ENCODE measurements at places on chromosomes 7 and 10. TPM values are rescaled to one million over a fixed set of nuclear protein-coding genes. Genes with fewer than 3 reads are reported as not detected.
A peak's percentile ranks its signal among the peaks of the same experiment; 100 is the strongest.

ABCB4 gene
- total RNA-seq = 2.3 TPM

MYH16 gene
- total RNA-seq = not detected

CYP3A5 gene
- 9.2 TPM for total RNA-seq

PDZD7 gene
- 1.2 TPM for total RNA-seq

SDK1 gene
- 12.8 TPM for total RNA-seq

STK31 gene
- total RNA-seq = 0.94 TPM

SAMD9 gene
- 4.4 TPM for total RNA-seq

CXCL12 gene
- total RNA-seq = 45.8 TPM

ASZ1 gene
- not detected for total RNA-seq

CAV2 gene
- 8.5 TPM for total RNA-seq

THSD7A gene
- total RNA-seq = 9.5 TPM

SCART1 gene
- total RNA-seq = 4.7 TPM

DNA sequence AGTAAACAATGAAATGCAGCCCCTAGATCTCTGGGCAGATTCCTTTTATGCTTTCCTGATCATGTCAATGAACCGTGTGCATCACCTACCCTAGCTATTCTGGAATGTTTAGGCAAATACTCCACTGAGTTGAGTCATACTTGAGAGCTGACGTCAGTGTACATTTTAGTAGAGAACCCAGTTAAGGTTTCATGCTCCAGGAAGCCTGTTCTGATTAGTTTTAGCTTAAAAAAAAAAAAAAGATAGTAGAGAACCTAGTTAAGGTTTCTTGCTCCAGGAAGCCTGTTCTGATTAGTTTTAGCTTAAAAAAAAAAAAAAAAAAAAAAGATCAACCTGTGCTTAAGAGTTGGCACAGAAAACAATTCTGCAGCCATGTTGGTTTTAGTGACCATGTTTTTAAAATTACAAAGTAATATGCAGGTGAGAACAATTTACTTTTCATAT, 3.7 kb upstream of the MCU start:
- no peak overlapping the region for H3K4me3 ChIP-seq
- H3K27me3 ChIP-seq = no peaks in the 10 kb centered on the region
- H3K36me3 ChIP-seq = no peaks in the 10 kb centered on the region
- H3K4me1 ChIP-seq = peaks cover 21% of the 10 kb centered on the region
- peak overlapping the region; percentile 91 for H3K27ac ChIP-seq

GRCh38 chr7:127239814-127240213, 12.9 kb downstream of the GRM8 start:
- no peak for DNase-seq
- no peak overlapping the region for H3K27ac ChIP-seq
- H3K27me3 ChIP-seq = peaks cover 81% of the 10 kb centered on the region
- no peak overlapping the region for H3K4me3 ChIP-seq

DNA sequence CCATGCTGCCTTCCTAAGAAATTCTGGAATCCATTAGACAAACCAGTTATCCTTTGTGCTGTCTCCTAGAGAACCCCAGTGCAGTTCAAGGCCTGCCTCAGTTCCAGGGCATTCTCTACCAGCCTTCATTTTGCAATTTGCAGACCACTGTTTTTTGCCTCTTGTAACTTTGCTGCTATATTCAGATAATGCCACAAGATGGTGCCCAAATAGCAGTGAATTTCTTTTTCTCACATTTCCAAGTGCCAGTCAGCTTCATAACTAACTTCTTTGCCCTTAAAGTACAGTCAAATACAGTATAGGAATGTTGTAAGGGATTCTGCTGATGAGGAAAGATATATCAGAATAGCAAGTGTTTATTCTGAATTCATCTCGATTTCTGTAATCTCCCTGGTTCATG, 25.2 kb downstream of the LOXL4 start:
- DNase-seq = no peak
- H3K27ac ChIP-seq = no peak overlapping the region
- no peaks in the 10 kb centered on the region for H3K27me3 ChIP-seq
- H3K36me3 ChIP-seq = peaks cover 1% of the 10 kb centered on the region
- H3K4me3 ChIP-seq = no peak overlapping the region

- no peak overlapping the region for H3K4me3 ChIP-seq
- no peak for DNase-seq
- H3K27ac ChIP-seq = no peak overlapping the region
These were observed 7.1 kb upstream of the TEX36 start for GRCh38 chr10:125689955-125690569.

DNA sequence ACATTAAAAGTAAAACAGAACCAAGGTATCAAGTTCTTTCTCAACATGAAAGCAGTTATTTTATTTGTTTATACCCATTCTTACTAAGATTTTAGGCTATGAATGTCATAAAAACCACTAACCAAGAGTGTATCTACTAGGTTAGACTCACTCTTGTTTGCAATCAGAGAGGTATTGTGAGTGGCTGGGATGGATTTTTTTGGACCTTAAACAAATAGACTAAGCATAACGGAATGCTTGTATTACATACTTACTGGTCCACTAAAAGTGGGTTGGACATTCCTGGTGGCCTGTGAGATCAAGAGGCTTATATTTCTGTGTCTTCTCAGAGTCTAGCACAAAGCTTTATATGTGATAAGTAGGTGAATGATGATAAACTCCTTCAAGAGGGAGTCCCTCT, 32.6 kb upstream of the CBLL1 start:
- peaks cover 5% of the 10 kb centered on the region for H3K4me1 ChIP-seq
- DNase-seq = no peak
- H3K27me3 ChIP-seq = peaks cover 2% of the 10 kb centered on the region

DNA sequence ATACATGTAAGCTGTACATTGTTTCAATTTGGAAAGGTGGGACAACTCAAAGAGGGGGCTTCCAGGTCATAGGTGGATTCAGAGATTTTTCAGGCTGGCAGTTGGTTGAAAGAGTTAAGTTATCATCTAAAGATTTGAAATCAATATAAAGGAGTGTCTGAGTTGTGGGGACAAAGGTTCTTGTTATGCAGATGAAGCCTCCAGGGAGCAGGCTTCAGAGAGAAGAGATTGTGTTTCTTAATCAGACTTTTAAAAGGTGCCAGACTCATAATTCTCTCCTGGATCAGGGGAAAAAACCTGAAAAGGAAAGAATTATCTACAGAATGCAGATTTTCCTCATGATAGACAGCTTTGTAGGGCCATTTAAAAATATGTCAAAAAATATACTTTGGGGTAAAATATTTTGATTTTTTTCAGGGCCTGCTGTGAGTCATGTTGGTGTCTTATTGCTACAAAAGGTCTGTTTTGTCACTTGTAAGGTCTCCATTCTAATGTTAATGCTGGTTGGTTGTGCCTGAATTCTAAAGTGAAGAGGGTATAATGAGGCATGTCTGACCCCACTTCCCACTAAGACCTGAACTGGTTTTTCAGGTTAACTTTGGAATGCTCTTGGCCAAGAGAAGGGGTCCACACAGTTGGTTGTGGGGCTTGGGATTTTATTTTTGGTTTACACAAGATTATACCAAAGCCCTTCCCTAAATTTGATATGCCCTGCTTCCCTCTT, 52.7 kb upstream of the PRSS1 start:
- no peaks in the 10 kb centered on the region for H3K4me1 ChIP-seq
- no peak overlapping the region for H3K4me3 ChIP-seq
- H3K27me3 ChIP-seq = no peaks in the 10 kb centered on the region
- no peak for DNase-seq
- no peaks in the 10 kb centered on the region for H3K36me3 ChIP-seq
- no peak overlapping the region for H3K27ac ChIP-seq

DNA sequence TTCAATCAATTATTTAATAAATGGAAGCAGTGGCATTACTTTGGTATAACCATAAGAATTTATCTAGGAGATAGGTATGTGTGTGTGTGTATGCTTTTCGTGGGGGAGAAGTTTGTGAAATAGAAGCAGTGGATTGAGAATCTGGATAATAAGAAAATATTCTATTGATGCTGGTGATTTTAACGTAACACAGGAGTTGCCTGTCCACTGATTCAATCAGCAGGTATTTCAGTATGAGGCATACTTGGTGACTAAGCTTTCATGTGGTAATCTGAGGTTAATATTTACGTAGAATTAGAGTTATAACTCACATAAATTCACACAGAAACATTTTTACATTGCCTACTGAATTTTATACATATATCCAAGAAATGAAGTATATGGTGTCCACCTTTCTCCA, 568.0 kb downstream of the ZWINT start:
- no peak for DNase-seq
- H3K27me3 ChIP-seq = no peaks in the 10 kb centered on the region
- no peaks in the 10 kb centered on the region for H3K36me3 ChIP-seq

- H3K36me3 ChIP-seq = no peaks in the 10 kb centered on the region
- H3K4me1 ChIP-seq = peaks cover 49% of the 10 kb centered on the region
- no peak overlapping the region for H3K4me3 ChIP-seq
- no peak for DNase-seq
These were observed 865.5 kb downstream of the LRMDA start for GRCh38 chr10:76296957-76297356.

DNA sequence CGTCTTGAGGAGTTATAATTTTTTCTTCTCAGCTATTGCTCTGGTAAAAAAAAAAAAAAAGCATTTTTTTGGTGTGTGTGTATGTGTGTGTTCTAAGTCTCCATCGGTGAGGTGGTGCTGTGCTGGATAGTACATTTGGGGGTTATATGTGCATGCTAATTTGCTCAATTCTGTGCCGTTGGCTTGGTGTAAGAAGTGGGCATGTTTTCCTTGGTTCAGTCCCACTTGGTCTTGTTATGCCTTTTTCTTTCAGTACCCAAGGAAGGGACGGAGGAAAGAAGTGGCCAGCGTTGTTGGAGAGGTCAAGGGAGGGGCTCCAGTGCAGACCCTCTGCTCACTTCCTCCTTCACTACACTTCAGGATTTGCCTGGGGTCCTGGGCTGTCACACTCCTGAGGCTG, 20.4 kb downstream of the LRMDA start:
- DNase-seq = no peak
- peak overlapping the region; percentile 2 for H3K4me3 ChIP-seq
- peaks cover 41% of the 10 kb centered on the region for H3K4me1 ChIP-seq

DNA sequence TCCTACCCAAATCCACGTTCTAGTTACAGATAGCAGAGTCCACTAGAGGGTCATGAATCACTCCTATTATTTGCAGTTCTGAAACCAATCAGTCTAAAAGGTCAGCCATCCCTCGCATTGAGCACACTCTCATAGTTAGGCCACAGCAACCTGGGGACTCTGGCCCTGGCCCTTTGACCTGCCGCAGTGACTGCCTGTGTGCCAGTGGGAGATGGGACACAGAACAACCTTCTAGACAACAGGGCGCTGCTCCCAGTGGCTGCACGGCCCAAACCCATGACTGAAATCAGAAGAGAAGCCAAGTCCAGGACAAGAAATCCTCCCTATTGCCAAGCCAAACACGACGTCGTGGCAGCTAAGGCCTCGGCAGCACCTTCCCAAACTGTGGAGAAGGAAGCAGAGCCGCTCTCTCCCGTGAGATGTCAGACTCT, 158.5 kb downstream of the HERPUD2 start:
- peak overlapping the region; percentile 71 for H3K4me3 ChIP-seq
- H3K27ac ChIP-seq = no peak overlapping the region
- DNase-seq = no peak
- H3K36me3 ChIP-seq = no peaks in the 10 kb centered on the region
- H3K4me1 ChIP-seq = no peaks in the 10 kb centered on the region
- H3K27me3 ChIP-seq = peaks cover 55% of the 10 kb centered on the region

DNA sequence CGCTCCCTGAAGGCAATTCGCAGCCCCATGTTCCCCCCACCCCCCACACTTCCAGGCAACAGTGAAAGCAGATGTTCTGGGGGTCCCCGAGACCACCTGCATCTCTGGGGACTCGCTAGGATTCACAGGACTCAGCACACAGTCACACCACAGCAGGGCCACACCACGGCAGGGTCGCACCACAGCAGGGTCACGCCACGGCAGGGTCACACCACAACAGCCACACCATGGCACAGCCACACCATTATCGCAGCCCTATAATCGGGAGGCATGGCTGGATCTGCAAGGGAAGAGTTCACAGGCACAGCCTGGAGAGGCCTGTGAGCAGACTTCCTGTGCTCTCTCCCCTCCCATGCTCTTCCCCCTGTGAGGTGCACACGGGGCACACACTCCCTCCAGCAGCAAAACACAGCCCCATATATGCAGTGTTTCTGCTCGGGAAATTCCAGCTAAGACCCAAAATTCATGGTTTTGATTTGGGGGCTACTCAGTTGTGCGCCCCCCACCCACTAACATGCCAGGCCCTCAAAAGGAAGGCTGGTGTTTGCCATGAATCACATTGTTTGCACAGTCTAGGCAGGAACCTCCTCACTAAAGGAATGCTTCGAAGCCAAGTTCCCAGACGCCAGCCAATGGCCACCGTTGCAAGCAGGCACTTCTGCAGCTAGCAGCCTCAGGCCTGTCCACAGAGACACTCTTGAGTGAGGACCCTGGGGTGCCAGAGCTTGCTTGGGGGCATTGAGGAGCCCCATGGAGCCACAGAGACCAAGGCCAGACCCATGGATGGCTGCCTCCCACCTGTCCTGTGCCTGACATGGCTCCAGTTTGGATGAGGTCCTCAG, 7.0 kb upstream of the DPYSL4 start:
- H3K4me3 ChIP-seq = no peak overlapping the region
- no peak overlapping the region for H3K27ac ChIP-seq
- peaks cover 94% of the 10 kb centered on the region for H3K27me3 ChIP-seq

DNA sequence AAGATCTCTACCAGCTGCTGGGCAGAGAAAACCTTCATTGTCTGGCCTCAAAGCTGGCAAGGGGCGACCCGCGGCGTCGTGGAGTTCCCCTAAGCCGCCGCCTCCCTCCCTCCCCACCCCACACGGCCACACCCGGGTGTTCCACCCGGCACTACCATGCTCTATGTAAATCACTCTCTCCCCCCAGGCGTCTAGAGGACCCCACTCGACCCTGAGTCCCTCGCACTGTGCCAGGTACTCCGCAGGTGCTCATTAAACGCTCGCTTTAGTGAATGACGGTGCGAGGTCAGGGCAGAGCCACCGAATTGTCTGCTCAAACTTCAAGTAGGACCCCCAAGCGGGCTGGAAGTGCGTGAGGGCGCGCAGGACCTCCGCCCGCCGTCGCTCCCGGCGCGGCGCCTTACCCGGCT, 628 bp downstream of the PARP12 start:
- no peaks in the 10 kb centered on the region for H3K27me3 ChIP-seq
- peak overlapping the region; percentile 84 for H3K27ac ChIP-seq
- H3K36me3 ChIP-seq = peaks cover 7% of the 10 kb centered on the region
- peak overlapping the region; percentile 72 for H3K4me3 ChIP-seq
- no peak for DNase-seq

DNA sequence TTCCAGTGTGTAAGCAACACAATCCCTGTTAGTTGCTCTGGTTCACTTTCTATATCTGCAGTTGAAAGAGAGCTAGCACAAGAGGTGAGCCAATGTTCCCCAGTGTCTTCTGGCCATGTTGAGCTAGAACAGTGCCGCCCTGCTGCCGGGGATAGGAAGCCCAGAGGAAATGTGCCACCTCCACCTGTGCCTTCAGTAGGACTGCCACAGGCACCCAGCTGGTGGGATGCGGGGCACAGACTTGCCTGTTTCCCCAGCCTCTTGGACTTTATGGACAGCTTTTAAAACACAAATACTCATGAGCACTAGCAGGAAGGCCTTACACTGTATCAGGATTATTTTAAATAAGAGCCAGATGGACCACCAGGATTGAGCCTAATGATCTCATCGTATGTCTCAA, 234.5 kb upstream of the COBL start:
- H3K27ac ChIP-seq = no peak overlapping the region
- DNase-seq = no peak
- peaks cover 8% of the 10 kb centered on the region for H3K27me3 ChIP-seq
- no peaks in the 10 kb centered on the region for H3K4me1 ChIP-seq
- no peak overlapping the region for H3K4me3 ChIP-seq
- H3K36me3 ChIP-seq = no peaks in the 10 kb centered on the region

Measured in mesothelial cell of epicardium (in vitro differentiated cells).